ENCODE measurements at places on chromosomes 16 and 17.

DNA sequence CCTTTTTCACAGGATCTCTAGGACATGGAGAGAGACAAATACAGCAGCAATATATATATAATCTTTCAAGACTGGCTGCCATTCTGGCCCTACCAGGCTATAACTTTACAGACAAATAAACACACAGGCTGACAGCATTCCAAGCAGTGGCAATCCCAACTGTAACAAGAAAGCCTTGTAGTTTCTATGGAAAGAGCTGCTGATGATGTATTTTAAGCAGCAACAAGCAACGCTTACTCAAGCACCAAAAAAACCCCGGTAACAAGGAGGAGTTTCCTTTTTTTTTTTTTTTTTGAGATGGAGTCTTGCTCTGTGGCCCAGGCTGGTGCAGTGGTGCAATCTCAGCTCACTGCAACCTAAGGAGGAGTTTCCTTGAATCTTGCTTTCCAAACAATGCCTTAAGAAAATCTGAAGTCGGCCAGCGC is 23.2 kb downstream of the LSM12 start:
- DNase-seq: no peak

- no peak for DNase-seq
Observed at GRCh38 chr17:76106703-76107102, 3.1 kb upstream of the EXOC7 start.

DNA sequence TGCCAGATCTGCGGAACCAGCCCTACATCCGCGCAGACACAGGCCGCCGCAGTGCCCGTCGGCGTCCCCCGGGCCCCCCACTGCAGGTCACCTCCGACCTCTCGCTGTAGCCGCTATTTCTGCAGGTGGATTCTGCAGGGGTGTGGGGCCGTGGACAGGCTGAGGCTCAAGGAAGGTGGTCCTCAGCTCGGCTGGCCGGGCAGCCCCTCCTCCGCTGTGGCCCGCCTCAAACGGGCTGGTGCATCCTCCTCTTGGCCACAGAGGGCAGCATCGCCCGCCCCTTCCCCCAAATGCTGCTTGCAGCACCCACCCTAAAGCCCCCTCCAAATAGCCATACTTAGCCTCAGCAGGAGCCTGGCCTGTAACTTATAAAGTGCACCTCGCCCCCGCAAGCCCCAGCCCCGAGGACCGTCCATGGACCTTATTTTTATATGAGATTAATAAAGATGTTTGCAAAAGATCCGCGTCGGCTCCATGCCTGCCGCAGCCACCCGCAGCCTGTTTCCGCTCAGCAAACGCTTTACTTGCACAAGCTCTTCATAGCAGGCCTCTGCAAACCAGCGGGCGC is 14.9 kb downstream of the SPATA32 start:
- peak; percentile 89 for DNase-seq

DNA sequence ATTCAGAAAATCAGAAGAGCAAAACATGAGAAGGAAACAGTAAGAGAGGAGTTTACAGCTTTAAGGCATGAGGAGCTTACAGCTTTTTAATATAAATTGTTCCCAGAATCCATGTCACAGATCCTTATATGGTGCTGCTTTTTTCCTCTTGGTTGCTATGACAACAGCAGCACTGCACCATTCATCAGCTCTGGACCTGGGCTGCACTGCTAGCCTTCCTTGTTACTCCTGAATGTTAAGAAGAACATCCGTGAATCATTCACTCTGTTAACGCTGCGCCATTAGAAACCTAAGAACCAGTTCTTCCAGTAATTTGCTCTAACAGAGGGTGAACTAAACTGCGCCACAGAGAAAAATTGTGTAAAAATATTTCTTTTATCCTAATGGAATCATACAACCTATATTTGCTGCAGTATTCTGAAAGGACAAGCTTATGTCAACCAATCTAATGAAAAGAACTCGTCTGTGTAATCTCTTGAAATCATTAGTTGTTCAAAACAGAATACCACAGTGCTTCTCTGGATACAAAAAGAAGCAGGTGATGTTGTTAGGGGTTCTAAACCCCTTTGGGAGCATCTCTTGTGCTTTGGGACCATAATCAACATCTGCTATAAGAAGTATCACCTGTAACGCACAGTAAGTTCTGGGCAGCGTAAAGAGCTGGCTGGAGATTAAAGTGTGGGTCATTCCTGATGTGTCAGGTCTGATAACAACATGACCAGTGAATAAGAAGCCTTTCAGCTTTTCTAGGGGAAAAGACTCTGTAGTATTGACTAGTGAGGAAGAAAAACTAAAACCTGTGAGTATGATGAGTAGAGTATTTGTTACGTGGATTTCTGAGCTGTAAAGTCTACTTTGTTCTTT is 151.2 kb downstream of the TANC2 start:
- peak; percentile 64 for DNase-seq

DNA sequence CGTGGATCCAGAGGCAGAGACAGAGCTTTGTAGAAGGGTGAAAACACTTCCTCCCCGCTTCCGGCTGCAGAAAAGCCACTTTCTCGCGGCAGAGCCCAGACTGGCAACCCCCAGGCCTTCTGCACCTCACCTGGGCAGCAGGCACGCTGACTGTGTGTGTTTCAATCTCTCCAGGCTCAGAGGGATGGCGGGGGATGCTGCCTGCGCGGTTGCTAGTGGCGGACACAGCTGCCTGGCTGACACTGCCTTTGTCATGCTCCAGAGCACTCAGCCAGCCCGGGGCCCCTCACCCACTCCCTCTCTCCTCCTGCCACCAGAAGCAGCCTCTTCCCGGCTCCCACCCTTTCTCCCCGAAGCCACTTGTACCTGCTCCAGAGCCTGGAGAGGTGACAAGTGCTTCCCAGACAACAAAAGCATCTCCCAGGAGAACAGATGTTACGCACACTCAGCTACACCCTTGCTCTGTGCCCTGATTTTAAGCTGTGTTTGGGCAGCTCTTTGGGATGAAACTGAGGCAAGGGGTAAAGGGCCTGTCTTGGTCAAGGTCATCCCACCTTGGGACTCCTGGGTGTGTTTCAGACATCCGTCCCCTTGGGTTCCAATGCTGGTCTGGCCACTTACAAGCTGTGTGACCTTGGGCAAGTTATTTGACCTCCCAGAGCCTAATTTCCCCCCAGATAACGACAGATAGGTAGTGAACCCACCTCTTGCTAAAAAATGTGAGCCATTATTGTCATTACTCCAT is 9.2 kb upstream of the GLIS2 start:
- DNase-seq: peak; percentile 45

- DNase-seq: no peak
Observed at GRCh38 chr16:30131869-30132475, 9.0 kb upstream of the MAPK3 start.

DNA sequence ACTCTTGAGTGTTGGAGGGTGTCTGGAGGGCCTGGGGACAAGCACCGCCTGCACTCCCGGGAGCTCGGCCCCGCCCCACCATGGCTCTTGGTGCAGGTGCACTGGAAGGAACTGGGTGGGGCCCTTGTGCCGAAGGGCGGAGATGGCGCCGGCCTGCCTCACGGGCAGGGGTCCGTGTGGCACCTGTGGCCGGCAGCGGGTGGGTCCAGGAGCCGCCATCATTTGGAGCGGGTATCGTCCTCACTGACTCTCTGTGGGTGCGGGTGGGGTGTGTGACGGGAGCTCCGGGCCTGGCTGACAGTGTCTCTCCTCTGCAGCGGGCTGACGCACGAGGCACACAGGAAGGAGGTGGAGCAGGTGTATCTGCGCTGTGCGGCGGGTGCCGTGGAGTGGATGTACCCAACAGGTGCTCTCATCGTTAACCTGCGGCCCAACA is 5.2 kb downstream of the METRNL start:
- DNase-seq: no peak

GRCh38 chr17:16003841-16004240 is 4.2 kb downstream of the TTC19 start:
- no peak for DNase-seq

DNA sequence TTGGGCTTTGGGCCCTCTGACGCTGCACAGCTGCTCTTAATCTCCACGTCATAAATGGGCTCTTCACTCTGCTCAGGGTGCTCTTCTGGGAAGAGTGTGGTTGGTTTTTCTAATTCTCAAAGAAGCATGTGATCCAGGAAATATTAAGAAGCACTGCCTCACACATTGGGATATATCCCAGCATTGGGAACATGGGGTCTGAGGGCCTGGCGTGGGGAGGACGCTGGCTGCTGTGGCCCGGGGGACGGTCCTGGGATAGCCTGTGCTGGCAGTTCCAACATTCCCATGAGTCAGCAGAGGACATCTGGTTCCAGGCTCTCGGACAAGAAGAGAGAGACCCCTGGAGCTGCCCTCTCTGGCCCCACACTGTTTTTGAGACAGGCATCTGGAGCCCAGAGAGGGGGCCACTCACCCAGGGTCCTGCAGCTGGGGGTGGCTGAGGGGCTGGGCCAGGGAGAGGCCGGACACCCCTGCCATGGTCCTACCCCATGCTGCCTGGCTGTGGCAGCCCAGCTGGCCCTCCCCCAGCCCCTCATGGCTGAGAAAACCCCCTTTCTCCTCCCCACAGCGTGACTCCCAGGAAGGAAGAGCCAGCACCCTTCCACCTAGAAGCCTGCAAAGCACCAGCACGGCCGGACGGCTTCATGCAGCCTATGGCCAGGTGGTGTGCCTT is 58.8 kb downstream of the NT5M start:
- no peak for DNase-seq

GRCh38 chr17:28953444-28954118 is 2.3 kb upstream of the PHF12 start:
- DNase-seq: peak; percentile 88

GRCh38 chr16:48173889-48174288 is 18.1 kb upstream of the ABCC12 start:
- no peak for DNase-seq

GRCh38 chr16:88782454-88783390 is 2.3 kb downstream of the PIEZO1 start:
- DNase-seq: no peak

DNA sequence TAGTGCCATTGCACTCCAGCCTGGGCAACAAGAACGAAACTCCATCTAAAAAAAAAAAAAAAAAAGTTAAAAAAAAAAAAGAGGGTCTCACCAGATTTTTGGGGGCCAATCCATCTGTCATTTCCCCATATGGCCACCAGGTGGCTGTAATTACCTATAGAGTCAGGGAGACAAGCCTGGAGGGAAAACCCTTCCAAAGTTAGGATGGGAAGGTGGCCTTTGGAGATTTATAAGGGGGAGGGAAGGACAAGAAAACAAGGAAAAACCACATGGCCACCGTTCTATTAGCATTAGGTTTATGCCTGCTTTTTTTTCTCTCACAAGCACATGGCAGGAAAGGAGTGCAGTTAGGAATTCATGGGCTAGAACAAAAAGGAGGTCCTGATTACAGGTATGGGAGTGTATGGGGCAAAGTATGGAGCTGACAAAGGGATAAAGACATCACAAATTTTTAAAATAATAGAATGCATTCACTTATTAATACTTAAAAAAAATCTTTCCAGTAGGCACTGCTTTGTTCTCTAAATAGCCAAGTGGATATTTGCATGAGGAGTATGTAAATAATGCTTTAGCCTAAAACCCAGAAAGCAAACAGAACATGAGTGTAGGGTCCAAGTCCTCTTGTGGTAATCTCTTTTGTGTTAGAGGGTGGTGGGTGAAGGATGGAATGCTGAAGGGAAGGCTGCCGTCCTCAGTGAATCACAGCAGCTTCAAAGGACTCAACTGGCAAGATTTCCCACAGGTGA is 5.1 kb downstream of the CYB5D1 start:
- peak; percentile 82 for DNase-seq

DNA sequence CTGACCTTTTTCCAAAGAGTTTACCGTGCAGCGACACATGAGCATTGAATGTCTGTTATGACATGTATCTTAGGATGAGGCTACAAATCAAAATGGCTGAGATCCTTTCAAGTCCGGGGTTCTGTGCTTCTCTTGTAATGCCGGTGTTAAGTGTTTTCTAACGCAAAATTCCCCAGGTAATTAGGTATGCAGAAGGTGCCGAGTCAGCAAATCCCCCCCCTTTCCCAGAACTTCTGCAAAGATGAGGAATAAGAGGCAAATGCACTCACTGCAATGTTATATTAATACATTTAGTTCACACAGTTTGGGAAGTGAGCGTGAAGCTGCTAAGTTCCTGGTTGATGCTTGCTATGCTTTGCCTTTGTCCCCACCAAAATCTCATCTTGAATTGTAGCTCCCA is 36.3 kb upstream of the MLYCD start:
- DNase-seq: no peak

DNA sequence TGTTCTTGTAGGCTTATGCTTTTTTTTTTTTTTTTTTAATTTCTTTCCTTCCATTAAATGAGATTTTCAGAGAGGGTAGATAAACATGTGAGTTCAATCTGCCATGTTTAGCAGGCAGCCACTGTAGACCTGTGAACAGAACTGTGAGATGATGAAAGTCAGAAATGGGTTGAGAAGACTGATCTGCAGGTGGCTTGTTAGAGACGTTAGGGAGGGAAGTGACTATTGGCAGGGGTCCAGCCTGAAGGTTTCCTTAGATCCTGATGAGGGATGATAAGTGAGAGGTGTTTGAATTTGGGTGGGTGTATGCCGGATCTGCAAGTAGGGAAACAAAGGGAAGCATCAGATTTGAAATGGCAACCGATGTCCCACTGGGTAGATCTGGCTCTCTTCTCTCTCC is 157.8 kb downstream of the HS3ST3B1 start:
- no peak for DNase-seq

DNA sequence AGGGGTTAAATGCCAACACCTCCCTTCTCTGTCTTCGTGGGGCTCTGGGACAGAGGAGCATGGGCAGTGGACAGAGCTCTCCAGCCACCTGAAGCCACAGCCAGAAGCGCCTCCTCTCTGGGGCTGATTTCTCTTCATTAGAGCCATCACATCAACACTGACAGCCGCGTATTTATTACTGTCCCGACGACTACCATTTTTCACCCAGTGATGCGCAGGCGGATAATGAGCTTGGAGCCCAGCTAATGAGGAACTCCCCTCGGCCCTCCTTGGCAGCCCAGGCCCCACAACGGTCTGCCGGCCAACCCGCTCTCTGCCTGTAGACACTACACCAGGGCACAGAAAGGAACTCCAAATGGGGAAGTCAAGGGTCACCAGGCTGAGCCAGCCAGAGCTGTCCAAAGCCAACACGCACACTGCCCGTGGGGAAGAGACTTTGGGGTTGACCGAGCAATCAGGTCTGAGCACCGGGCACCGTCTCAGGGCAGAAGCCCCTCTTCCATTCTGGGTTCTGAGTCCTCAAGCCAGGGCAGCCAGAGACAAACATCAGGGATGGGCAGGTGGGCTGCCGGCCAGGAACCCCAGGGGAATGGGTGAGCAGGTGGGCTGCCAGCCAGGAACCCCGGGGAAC is 13.2 kb downstream of the SDK2 start:
- no peak for DNase-seq

- DNase-seq: peak; percentile 69
Observed at GRCh38 chr17:81401723-81402529, 6.7 kb downstream of the BAHCC1 start.
